Endothelial cell of umbilical vein (primary cell): ENCODE measurements at places on chromosomes 5 and 9. TPM values are rescaled to one million over a fixed set of nuclear protein-coding genes. Genes with fewer than 3 reads are reported as not detected.

The TSLP gene
- not detected in 2 replicates for polyA plus RNA-seq

The IFNK gene
- not detected in 2 replicates for polyA plus RNA-seq

The SNCB gene
- 0.08 TPM in 1 of 2 replicates, not detected in the other for polyA plus RNA-seq

The STKLD1 gene
- 0.29 and 0.67 TPM in 2 replicates for polyA plus RNA-seq

The NEUROG1 gene
- not detected in 2 replicates for polyA plus RNA-seq

The FUT7 gene
- polyA plus RNA-seq, result not detected in 2 replicates

The WDR38 gene
- not detected in 2 replicates for polyA plus RNA-seq

The MYORG gene
- polyA plus RNA-seq, result 2.8 TPM in 2 replicates

The ZNF462 gene
- polyA plus RNA-seq, result 6.2 and 6.3 TPM in 2 replicates
